ENCODE measurements at places on chromosomes 16 and 17.

DNA sequence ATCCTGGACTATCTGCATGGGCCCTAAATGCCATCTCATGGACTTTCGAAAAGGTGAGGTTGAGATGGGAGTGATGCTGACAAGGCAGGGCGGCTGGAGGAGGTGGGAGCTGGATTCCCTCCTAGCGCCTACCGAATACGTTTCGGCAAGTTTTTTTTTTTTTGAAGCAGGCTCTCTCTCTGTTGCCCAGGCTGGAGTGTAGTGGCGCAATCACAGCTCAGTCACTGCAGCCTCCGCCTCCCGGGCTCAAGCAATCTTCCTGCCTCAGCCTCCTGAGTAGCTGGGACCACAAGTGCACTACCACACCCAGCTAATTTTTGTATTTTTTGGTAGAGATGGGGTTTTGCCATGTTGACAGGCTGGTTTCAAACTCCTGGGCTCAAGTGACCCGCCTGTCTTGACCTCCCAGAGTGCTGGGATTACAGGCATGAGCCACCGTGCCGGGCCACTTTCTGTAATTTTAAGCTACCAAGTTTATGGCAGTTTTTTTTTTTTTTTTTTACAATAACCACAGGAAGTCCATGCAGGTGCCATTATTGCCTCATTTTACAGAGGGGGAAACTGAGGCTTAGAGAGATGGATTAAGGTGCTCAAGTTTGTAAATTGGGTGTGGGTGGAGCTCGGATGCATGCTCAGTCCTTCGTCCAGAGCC is 246.4 kb downstream of the PRKCA start:
- peak; percentile 25 for DNase-seq

- no peak for DNase-seq
Measured at GRCh38 chr17:21190078-21190477, 23.9 kb downstream of the TMEM11 start.

GRCh38 chr16:55002419-55002818 is 71.8 kb downstream of the IRX5 start:
- no peak for DNase-seq

GRCh38 chr16:2596747-2597559 is 59.1 kb downstream of the PDPK1 start:
- DNase-seq = no peak

DNA sequence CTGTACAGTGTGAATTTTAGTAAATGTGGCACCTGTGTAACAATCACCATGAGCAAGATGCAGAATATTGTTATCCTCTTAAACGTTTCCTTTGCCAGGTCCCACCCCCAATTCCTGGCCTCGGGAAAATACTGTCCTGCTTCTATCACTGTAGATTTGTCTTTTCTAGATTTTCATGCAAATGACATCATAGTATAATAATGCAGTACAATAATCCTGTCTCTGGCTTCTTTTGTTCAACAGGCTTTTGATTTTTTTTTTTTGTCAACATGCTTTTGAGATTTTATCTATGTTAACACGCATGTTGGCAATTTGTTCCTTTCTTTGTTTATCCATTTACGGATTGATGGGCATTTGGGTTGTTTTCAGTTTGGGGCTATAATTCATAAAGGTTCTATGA is 20.4 kb upstream of the HEATR3 start:
- no peak for DNase-seq
